Cardiac septum (tissue), 1 donor: ENCODE measurements at places on chromosomes 16 and 17.

DNA sequence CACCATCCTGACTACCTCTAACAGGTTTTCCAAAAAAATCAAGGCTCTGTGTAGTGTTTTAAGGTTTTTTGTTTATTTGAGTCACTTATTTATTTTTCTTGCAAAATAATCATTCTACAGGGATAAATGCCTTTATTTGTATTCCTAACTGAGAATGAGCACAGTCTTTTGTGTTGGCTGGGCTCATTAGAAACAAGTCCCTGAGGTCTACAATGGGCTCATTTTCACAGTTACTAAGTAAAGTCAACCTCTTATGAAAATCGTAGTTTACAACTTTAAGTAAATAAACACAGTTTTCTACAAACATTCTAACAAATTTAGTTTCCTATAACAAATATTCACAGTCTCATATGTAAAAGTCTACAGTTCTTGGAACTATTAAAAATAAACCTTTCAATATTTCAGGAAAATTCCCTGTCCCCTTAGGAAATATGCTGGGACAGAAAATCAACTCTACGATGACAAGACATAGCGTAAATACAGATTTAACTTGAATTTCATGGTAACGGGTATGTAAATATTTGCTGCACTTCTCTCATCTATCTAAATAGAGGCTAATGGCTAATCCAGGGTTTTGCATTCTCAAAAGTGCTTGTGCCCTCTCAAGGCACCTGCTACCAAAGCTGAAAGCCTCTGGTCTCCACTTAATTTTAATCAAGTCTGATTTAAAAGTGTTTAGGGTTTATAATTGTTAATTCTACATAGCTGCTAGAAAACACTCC is 31.5 kb upstream of the CDH5 start:
- DNase-seq, result no peak

DNA sequence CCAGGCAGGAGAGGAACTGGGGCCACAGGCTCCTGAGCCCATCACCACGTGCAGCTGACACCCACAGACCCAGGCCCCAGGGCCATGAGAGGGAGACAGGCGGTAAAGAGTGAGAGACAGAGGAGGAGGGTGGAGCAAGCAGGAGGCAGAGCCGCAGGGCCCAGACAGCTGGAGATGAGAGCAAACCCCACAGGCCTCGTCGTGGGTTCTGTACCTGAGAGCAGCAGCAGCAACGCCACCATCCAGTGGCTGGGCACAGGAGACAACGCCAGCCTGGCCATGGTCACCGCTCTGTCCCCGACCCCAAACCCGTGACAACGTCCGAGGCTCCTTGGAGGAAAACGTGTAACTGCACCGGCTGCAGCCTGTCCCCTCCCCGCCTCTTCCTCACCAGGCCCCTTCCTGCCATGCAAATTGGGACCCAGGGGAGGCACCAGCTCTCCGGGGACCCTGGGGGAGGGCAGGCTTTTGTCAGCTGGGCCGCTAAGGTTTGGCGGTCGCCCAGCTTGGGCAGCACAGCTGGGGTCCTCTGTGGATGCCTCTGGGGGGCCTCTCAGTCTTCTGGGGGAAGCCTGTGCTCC is at the start of gene CD79B:
CD79B (minus strand) TSS at position 351 of the 581 bp plus-strand sequence; CDS start at position 281, 70 bp downstream.
- no peak for DNase-seq

DNA sequence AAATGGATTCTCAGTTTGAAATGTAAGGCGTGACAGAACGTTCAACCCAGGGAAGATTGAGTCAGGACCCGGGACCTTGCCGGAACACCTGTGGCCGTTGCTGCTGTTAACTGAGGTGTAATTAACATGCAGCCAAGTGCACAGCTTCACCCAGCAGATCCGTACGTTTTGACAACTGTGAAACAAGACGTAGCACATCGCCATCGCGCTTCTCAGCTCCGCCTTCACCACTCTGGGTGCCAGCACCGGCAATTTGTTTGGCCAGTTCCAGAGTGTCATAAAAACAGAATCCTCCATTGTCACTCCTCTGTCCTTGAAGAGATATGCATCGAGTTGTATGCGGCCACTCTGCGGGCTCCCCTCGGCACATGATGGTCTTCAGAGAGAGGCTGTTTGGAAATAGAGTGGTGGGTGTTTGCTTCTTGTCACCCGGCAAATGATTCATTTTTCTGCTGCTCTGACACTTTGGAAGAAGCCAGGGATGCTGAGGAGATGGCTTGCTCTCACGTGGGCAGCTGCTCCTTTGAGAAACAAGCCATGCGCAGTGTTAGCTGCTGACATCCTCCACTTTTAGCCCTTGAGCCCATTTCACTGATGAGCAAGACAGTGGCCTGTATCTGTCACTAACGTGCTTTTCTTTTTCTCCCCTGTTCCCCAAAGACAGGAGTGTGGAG is 22.6 kb downstream of the NAA60 start:
- no peak for DNase-seq

- DNase-seq, result no peak
Observed at GRCh38 chr16:7440886-7441400, 108.3 kb downstream of the RBFOX1 start.

DNA sequence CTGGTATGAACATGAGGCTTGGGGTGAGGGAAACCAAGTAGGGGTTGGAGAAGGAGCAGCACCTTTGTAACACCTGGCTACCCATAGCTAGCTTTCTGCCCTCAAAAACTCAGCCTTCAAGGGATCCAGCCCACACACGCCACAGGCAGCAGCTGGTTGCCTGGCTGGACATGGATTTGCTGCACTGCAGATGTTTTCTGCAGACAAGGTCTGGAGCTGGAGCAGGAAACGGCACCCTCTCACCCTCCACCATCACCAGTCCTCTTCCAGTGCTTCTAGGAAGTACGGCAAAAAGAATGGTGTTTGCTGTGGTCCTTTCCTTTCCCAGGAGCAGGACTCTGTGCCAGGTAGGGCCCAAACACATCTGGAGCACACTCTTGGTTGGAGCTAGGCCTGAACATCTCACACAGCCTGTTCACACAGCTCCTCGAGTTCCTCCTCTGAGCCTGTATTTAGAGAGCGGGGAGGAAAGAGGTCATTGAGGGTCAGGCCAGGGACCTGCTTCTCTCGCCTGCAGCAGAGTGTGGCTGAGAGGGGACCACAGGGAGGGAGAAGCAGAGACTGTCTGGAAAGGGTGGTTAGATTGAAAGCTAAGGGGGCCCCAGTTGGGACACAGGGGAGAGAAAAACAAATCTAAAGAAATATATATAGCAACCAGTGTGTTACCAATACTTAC is 2.7 kb upstream of the SUPT4H1 start:
- no peak for DNase-seq

DNA sequence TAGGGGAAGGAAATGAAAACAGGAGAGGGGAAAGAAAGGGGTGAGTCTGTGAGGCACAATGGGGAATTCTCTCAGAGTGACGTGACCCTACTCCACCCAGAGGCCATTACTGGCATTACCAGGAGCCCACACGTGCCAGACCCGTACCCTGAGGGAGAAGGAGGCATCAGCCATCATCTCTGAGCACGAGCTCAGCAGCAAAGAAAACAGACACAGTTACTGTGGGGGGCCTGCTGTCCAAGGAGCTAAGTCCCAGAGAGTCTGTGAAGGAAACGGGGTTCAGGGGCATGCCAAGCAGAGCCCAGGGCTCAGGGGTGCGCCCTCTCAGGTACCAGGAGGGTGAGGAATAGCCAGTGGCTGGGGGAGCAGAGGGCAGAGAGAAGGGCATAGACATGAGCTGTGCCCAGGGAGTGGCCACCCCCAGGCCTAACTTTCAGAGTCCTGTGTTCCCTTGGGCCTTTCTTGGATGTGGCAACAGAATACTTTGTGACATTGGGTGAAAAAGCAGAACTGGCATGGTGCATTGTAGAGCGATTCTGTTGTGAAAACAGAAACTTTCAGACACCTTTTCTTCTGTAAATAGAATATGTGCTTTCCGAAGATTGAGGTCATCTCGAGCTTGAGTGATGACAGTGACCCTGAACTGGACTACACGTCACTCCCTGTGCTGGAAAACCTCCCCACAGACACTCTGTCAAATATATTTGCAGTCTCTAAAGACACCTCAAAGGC is 11.3 kb downstream of the TAF1C start:
- DNase-seq, result no peak

- no peak for DNase-seq
Observed at GRCh38 chr17:49054342-49055092, 57.3 kb downstream of the IGF2BP1 start.

DNA sequence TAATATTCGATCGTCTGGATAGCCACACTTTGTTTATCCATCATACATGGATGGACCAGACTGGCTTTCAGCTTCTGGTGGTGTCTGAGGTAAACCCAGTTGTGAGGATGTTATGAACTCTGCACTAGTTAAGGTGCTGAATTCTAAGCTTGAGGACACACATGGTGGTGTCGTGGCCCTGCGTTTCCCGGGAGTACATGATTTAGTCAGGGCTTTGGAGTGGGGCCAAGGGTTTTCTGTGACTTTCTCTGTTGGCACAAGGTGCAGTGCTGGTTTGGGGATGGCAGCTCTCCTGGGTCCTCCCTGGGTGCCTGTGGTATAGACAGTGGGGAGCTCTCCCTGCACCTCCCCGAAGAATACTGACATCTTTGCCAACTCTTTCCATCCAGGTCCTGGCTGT is 116.6 kb downstream of the SPECC1 start:
- DNase-seq, result no peak

DNA sequence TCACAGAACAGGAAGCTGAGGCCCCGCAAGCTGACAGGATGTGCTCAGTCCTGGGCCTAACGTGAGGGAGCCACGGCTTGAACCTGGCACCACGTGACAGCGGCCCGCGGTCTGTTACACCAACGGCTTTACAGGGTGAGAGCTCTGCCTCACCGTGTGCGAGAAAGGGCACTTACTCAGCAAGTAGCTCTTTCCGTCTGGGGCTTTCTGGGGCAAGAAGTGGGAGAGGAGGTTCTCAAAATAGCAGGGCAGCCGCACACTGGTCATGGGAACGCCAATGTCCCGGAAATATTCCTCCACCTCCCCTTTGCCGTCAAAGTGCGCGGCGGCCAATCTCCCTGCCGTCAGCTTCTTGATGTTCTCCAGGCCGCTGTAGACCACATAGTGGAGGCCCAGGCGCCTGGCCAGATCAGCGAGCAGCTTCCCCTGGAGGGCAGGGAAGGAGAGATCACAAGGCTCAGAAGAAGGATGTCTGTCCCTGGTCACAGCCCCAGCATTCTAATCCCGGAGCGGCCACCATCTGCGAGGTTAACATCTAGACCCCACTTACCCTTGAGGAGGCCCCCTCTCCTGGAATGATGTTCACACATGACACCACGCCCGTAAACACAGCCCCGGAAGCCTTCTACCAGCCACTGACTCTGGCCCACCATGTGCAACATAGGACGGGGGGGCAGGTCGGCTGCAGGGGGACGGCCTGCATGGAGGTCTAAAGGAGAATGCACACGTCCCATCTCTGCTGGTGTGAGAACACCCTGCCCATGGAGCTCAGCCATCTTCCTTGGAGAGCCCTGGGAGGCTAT is 8.2 kb downstream of the NMRAL1 start:
- DNase-seq, result peak; percentile 85

DNA sequence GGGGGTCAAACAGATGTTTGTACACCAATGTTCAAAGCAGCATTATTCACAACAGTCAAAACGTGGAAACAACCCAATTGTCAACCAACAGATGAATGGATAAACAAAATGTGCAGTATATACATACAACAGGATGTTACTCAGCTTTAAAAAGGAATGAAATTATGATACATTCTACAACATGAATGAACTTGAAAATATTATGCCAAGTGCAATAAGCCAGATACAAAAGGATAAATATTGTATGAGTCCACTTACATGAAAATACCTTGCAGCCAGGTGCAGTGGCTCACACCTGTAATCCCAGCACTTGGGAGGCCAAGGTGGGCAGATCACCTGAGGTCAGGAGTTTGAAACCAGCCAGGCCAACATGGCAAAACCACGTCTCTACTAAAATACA is 39.9 kb downstream of the UBE2G1 start:
- no peak for DNase-seq
